ENCODE measurements at places on chromosomes 11 and 22.

GRCh38 chr22:20178075-20178914 lies 27.4 kb upstream of the CCDC188 start:
- no peak for DNase-seq

DNA sequence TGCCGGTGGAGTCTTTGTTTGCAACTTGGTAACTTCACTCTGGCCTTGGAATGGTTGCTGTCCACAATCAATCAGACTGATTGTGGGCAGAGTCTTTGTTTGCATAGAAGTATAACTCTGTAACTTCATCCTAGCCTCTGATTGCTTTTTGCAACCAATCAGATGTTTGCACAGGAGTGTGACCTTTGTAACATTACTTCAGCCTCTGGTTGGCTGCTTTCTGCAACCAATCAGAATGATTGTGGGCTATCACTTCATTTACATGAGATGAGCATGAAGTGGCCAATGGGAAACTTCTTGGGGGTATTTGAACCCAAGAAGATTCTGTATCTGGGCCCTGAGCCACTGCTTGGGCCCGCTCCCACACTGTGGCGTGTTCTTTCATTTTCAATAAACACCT lies 79.6 kb upstream of the CLDN5 start:
- no peak for DNase-seq

DNA sequence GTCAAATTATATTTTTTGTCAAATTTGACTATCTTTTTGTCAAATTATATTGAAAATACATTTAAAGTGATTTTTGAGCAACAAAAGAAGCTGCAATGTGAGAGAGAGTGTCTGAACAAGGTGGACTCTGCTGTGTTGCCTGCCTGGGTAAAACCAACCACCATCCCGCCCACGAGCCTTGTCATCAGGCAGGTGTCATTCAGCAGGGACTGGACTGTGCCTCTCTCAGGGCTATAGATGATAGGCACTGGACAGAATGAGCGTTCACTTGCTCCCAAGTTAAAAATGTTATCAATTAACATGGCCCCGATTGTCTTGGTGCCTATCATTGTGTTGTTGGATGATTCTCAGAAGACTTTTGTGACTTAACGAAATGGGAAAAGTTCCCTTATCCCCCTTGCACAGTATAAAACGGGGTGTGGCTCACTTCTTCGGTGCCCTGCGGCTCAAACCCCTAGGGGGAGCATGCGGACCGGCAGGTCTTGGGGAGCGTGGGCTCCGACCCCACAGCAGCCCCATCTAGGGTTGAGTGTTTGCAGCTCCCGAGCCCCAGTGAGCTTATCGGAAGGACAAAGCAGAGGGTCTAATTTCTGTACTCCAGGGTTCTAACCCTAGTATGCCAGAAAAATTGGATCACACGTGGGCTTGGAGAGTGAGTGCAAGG lies 1.7 kb downstream of the APOL5 start:
- DNase-seq, result no peak

- DNase-seq, result no peak
These were observed 212.4 kb upstream of the SYN3 start for GRCh38 chr22:33270596-33270995.

- DNase-seq, result peak; percentile 95
These were observed at the start of gene NAP1L4 for GRCh38 chr11:2992234-2992996. Gene NAP1L4 (minus strand): TSS chr11:2992329. CDS start chr11:2979220, 13,109 bp downstream.

DNA sequence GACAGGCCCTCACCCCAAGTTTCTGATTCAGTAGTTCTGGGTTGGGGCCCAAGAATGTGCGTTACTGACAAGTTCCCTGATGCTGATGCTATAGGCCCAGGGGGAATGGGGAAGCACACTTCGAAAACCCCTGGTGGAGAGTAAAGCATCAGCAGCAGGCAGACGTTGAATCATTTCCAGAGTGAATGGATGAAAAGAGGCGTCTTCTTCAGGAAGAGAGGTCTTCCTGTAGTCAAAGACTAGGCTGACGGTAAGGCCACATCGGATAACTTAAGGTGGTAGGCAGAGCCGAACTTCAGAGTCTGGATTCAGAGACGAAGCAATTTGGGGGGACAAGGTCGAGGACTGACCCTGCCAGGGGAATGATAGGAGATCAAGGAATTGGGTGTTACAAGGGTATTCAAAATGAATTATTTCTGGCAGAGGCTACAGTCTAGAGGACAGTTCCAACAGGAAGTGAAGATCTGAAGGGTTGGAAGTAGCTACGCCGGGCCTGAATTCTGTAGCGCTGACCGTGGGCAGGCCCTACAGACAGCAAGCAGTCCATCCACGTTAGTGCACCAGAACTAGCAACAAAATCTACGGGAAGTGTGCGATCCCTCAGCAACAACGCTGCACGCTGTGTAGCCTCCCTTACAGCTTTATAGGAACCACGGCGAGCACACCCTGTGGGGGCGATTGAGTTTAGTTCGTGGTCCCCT lies 862 bp upstream of the CENATAC start:
- DNase-seq, result peak; percentile 21

DNA sequence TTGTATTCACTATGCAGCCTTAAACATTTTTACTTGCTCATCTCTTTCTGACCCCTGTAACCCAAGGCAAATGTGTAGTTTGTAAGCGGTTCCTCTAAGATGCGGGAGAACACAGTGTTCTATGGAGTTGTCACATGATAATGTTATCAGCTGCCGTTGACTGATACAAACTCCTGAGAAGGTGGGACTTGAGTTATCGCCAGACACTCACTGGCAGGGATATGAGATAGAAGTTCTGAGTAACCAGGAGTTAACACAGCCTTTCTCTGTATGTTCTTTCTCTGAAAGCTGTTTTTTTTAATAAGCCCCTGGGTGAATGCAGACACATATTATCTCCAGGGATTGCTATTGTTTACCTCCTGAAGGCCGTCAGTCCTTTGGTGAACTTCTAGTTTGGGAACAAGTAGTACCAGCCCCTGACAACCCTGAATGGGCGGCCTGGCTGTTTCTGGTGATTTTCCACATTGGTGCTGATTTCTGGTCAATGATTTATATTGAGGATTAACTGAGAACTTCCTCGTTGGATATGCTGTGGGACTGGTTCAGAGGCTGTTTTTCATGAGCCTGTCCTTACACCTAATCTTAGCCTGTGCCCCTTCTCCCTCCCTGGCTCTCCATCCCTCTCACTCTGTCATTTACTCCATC lies 155.3 kb upstream of the RASSF10 start:
- no peak for DNase-seq

- no peak for DNase-seq
These were observed 1.0 kb upstream of the TMEM86A start for GRCh38 chr11:18697576-18697975.

- no peak for DNase-seq
These were observed 138.2 kb downstream of the ETS1 start for GRCh38 chr11:128448981-128449713.

GRCh38 chr22:23399367-23400285 lies 180.5 kb downstream of the IGLL1 start:
- no peak for DNase-seq

DNA sequence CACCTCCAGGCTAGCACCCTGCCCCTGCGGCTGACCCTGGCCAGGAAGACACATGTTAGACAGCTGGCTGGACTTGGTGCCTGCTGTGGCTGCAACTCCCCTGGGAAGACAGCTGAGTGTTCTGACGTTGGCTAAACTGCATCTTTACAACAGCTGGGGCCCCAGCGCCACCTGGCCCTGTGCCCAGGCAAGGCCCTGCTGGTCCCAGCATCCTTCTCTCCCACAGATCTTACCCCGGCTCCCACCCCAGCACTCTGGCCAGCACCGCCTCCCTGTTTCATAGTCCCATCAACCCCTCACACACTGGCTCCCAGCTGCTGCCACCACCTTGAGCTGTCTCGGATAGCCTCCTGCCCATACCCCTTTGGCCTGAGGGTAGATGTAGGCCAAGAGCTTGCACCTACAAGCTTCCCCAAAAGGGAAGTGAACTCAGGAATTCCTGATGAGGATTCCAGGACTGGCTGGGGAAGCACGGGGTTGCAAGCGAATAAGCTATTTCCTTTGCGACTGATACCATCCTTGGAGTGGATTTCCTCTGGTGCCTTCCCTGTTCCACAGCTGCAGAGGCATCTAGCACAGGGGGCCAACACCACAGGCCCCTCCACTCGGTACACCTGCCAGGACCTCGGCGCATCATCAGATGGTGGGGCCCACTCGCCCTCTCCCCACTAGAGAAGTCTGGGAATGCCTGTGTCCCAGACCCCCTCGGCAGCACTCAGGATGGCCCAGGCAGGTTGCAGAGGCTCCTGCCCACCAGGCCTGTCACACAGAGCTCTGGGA lies 28.5 kb downstream of the RSPH14 start:
- no peak for DNase-seq

GRCh38 chr11:27991736-27992135 lies 116.2 kb downstream of the KIF18A start:
- no peak for DNase-seq

DNA sequence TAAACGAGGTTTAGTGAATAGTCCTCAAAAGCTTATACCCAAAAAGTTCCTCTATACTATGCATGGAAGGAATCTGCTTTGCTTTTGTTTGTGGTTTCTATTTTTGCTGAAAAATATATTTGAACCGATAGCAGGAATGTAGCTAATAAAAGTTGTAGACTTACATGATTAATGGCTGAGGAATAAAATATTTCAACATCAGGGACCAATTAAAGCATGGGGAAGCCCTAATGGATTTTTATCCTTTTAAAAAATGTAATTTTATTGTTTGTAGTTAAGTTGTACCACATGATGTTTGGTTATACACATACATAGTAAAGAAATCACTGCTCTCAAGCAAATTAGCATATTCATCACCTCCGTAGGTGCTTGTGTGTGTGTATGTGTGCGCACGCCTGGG lies 295.3 kb upstream of the CNTN5 start:
- no peak for DNase-seq

GRCh38 chr11:30387891-30388861 lies 65.3 kb downstream of the ARL14EP start:
- no peak for DNase-seq

GRCh38 chr11:64790205-64791095 lies 12.1 kb upstream of the SF1 start:
- no peak for DNase-seq

GRCh38 chr11:68542617-68543016 lies 82.1 kb downstream of the PPP6R3 start:
- no peak for DNase-seq

- no peak for DNase-seq
These were observed 1.3 kb downstream of the CLMP start for GRCh38 chr11:123193742-123194141.

- DNase-seq, result no peak
These were observed 21.2 kb downstream of the TBRG1 start for GRCh38 chr11:124643605-124644425.

GRCh38 chr11:95140397-95141033 lies 50.9 kb downstream of the ENDOD1 start:
- no peak for DNase-seq

DNA sequence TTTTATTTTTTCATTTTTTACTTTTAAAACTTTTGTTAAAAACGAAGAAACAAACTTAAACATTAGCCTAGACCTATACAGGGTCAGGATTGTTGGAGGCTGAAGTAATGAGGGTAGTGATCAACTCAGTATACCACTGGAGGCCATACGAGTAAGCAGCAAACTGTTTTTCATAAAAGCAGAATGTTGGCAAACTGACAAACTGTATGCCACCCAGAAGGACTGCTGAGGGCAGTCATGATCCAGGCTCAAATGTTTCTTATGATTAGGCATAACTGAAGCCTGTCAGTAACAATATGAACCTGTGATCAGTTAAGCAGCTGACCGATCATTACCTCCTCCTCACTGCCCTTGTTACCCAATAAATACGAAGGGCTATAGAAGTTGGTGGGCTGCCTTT lies 10.2 kb upstream of the SC5D start:
- no peak for DNase-seq

GRCh38 chr11:68855205-68855981 lies 13.7 kb upstream of the CPT1A start:
- no peak for DNase-seq

- no peak for DNase-seq
These were observed 32.6 kb downstream of the MYO18B start for GRCh38 chr22:25774575-25775026.

DNA sequence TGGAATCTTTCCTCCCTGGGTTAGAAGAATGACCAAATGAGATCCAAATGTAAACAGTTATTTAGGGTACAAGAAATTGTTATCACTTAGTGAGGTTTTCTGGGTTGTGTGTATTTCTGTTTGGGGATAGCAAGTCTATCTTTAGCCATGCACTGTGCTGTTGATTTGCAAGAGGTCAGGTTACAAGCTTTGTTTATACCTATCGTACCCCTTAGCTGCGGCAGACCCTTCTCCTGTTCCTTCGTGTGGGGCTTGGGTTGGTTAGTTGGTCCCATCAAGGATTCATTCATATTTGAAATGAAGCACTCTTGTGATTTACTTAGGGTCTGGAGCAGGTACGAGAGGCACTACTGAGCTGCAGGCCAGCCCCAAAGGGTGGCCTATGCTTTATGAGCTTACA lies 72.6 kb downstream of the USP35 start:
- DNase-seq, result no peak

DNA sequence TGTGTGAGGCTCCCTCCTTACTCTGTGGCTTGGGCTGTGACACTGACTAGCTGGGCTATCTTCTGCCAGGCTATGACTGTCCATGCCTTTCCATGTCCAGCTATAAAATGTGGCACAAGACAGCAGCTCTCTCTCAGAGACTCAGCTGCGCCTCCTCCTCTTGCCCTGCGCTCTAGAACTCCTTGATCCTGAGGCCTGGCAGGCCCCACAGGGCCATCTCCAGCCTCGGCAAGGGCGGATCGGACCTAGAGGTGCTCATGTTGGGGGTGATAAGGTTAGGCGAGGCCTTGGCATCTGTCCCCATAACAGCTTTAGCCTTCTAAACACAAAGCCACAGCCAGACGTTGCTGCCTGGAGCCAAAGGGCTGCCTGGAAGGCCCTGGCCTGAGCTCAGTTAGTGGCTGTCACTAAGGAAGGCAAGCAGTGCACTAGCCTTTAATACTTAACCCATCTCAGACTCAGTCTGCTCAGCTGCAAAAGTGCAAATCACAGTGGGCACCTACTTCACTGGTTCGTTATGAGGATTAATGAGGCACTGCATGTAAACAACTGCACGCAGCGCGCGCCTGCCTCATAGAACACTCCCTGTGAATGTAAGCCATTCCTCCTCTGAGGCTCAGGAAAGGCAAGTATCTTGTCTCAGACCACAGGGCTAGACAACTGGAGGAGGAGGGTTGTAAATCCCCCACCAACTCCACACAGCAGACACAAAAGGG lies 1.2 kb downstream of the GUCD1 start:
- no peak for DNase-seq
